ENCODE measurements at places on chromosomes 12 and 14. TPM values are rescaled to one million over a fixed set of nuclear protein-coding genes. Genes with fewer than 3 reads are reported as not detected.

The SERPINA9 gene
- total RNA-seq: not detected

The PAX9 gene
- under 0.01 TPM for total RNA-seq

The EIF2B2 gene
- 20.3 TPM for total RNA-seq

The NELL2 gene
- total RNA-seq: 1,331 TPM

The C3AR1 gene
- total RNA-seq: 3.1 TPM

The KIF26A gene
- total RNA-seq: 13.1 TPM

The CEP170B gene
- 22.8 TPM for total RNA-seq

DNA sequence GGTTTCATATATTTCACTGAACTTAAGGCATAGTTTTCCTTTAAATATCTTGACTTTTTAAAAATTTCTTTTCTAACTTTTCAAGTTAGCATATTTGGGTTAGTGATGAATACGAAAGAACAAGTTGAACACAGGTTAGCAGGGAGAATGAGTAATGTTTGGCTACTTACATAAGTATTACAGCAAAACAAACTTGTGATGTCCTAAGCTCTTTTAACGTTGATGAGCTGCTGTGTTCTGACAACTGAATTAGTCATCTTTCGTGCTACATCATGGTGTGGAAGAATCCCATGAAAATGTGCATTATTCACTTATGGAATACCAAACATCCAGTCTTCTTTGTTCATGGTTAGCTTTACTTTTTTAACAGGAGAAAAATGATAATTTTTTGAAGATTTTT lies 36.3 kb upstream of the PDZRN4 start:
- DNase-seq: no peak

DNA sequence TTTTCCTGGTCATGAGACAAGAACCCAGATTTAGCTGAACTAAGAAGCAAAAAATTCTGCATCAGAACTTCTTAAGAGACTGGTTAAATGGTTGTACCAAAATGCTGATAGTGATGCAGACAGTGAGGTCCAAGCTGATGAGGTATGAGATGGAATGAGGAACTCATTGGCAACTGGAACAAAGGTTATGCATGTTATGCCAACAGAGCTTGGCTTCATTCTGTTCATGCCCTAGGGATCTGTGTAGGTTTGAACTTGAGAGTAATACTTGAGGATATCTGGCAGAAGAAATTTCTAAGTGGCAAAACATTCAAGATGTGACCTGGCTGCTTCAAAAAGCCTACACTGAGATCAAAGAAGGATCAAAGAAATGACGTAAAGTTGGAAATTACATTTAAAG lies 398.0 kb downstream of the FSCB start:
- no peak for DNase-seq

DNA sequence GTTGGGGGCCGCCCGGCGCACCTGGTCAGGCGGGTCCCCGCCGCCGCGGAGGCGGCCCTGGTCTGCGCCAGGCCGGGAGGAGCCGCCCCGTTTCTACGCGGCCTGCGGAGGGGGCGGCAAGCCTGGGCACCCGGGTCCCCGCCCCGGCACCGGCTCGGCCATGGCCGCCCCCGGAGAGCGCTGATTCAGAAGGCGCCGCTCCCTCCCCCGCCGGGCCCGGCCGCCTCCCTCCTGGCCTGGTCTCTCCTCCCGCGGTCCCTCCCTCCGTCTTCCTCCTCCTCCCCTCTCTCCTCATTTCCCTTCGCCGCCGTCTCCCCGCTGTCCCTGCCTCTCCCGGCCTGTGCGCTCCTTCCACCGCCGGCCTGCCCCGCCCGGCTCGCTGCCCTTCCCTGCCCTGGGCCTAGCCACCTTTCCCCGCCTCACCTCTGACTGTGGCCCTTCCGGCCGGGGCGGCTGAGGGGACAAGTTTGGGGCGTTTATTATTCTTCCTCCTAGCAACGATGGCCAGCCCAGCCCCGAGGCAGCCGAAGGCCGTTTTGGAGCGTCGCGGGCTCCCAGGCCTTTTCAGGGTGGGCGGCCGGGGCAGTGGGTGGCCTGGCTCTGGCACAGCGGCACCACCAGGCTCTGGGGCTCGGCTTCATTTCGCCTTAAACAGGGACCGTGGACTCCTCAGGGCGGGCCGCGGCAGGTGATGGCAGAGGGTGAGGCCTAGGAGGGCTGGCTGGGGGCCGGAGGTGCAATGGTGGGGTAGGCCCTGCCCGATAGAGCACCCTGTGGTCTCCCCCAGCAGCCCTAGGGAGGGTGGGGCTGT lies 768 bp downstream of the CEP170B start:
- peak; percentile 37 for DNase-seq

- no peak for DNase-seq
These were observed 760.4 kb upstream of the TBX3 start for GRCh38 chr12:115444346-115444745.

GRCh38 chr12:104167519-104168458 lies 29.8 kb upstream of the NFYB start:
- no peak for DNase-seq

GRCh38 chr14:100358396-100358795 lies 35.3 kb downstream of the SLC25A47 start:
- DNase-seq: no peak

GRCh38 chr14:23376482-23377197 lies at the start of gene CMTM5:
TSS of gene CMTM5 (plus strand) at chr14:23377046. CDS start at chr14:23377252, 206 bp downstream.
- peak; percentile 88 for DNase-seq

DNA sequence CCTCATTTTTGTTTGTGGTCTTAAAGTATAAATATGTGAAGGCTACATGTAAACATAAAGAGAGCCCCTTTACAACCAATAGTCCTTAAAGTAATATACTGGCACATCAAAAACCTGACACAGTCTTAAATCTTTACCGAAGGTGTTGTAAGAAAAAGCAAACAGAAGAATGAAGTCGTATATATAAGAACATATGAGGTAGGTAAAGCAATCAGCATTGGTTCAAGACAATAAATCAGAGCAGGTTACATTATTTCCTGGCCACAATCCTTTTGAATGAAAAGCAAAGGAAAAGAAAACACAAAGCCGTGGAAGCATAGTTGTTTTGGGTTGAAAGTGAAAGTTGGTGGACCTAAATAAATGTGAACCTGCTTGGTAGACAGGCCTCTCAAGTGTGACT lies 183.7 kb upstream of the STXBP6 start:
- no peak for DNase-seq

GRCh38 chr14:76456200-76456599 lies 80.3 kb downstream of the ESRRB start:
- DNase-seq: no peak

- DNase-seq: no peak
These were observed 35.0 kb downstream of the CORO1C start for GRCh38 chr12:108696111-108696995.

GRCh38 chr12:52788192-52788875 lies 7.6 kb downstream of the KRT3 start:
- no peak for DNase-seq

DNA sequence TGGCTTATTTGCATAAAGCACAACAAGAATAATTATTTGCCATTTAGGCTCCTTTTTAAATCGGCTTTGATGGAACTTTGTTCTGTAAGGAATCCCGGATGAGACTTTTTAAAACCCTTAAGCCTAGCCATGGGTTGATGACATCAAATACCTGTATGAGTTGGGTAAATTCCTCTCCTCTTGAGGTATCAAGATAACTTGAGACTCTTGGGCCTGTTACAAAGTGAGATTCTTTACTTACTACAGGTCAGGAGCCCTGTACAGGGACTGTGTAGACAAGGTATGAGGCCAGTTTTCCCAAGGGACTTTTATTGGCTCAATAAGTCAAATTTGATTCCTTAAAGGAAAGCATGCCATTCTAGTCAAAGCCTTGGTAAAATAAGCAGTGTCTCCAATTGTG lies 68.8 kb downstream of the HSD17B6 start:
- DNase-seq: no peak

DNA sequence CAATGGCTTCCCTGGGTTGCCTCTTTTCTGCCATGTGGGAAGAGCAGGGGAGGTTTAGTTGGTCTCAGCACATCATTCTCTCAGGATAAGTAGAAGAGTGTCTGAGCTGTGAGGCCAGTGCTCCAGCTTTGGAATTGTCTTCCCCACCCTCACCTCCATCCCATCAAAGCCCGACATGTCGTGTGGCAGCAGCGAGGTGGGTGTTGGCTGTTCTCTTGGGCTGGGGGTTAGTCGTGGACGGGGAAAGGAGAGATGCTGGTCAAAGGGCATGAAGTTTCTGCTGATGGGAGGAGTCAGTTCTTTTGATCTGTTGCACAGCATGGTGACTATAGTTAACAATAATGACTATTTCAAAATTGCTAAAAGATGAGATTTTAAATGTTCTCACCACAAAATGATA lies 404.2 kb downstream of the TMEM121 start:
- DNase-seq: no peak

DNA sequence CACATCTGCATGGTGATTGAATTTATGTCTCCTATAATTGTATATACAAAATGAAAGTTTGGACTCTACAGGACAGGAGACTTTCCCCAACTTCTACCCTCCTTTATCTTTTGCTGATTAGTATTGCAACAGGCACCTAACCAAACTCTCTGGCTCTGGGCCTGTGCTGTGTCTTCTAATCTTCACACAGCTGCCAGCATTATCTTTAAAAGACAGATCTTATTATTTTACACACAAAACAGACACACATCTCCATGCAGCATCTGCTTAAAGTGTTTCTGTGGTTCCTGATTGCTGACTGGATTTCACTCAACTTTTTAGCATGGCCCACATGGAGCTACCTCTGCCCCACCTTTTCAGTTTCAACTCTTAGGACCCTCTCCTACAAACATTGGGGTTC lies 154.9 kb upstream of the PELI2 start:
- no peak for DNase-seq

- DNase-seq: no peak
These were observed 94.2 kb downstream of the MYF5 start for GRCh38 chr12:80810874-80811273.

DNA sequence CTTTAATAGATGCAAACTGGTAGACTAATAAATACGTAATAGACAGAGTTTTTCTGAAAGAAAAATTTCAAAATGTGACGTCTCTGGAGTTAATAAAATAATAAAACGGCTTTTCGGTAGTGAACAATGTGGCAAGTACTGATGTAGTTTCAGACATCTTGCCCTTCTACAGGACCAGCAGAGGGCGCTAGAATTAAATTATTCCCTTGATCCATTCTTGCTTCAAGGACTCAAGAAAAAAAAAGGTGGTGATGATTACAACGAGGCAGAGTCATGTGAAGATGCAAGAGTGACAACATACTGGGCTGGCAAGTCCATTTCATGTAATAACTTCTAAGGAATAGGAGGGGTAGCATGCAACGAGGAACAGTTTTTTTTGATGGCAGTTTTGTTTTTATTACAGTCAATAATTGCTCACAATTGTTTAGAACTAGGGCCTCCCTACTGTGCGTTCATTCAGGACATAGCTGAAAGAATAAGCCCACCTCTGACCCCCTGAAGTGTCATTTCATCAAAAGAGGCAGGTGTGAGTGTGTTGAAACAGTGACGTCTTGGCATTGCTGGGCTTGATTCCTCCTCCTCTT lies 101.0 kb upstream of the GZMB start:
- peak; percentile 1 for DNase-seq

DNA sequence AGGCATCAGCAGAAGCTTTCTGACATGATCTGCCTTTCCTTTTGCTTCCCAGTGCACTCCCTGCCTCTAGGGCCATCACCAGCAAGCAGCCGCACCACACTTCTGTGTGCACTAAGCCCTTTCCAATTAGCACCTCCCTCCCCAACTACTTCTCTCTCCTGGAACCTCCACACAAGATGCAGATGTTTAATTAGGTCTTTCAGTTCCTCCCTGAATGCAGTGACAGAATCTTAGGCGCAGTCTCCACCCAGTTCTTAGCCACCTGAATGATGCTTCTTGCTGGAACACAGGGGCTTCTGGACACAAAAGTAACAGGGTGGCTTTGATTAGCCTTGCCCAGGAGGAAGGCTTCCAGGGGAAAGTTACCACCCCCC lies 32.9 kb downstream of the NIN start:
- no peak for DNase-seq

DNA sequence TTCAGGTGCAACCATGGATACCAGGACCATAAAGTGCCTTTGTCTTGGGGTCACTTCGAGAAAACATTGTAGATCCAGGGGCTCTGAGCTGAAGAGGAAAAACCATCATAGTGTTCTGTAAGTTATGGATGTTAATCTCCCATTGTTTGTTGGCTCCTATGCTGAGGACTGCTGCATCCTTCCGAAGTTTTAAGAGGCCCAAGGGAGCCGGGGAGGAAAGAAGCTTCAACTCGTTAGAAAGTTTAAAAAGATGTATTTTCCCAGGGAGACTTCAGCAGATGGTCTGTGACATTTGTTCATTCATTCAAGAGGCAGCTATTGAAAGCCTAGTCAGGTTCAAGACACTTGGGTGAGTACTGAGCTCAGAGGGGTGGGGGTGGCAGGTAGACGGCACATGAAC lies 378.8 kb upstream of the TBX3 start:
- no peak for DNase-seq

- no peak for DNase-seq
These were observed 234.8 kb upstream of the ATP2B1 start for GRCh38 chr12:89943463-89943862.

DNA sequence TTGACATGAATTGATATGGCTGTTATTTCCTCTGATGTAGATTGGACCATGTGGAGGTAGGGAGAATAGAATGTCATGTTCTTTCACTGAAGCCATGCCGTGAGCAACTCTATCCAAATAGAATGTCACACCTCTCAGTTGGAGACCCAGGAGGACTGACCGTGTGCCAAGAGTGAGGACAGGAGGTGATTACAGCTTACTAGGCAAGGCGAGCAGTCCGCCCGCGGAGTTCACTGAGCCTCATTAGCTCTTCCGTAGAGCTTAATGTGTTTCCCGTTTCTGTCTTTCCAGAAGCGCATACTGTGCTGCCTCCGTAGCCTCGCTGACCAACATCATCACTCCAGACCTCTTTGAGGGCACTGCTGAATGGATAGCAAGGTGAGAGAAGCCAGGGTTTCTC lies 45.6 kb downstream of the FNTB start:
- no peak for DNase-seq

- DNase-seq: no peak
These were observed 13.1 kb upstream of the MMP17 start for GRCh38 chr12:131815131-131815530.

DNA sequence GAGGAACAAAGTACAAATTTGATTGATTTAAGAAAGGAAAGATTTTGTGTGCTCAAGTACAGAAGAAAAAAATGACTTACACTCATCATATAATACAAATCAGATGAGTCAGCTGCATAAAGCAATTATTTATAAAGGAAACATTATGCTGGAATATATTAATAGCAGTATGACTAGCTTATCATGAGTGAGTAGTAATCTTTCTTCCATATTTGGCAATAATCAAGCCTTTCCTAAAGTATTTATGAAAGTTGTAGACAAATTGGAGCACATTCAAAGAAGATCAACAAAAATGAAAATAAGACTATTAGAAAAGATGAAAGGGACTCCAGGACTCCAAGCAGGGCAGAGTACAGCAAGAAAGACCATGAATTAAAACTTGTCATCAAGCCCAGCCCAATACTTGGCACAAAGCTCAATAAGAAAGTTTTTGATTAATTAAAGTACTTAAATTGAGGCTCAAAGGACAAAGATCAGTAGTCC lies 32.8 kb downstream of the CCER1 start:
- no peak for DNase-seq

Data from occipital lobe (tissue), 3 donors.